Fibroblast of the aortic adventitia (primary cell): ENCODE measurements at places on chromosomes 3 and 15. TPM values are rescaled to one million over a fixed set of nuclear protein-coding genes. Genes with fewer than 3 reads are reported as not detected.

ZDHHC19 gene
- total RNA-seq, result not detected in 2 replicates

CAMK2N2 gene
- 0.09 and 0.41 TPM in 2 replicates for total RNA-seq

MAGI1 gene
- 13.0 and 30.2 TPM in 2 replicates for total RNA-seq

CCR1 gene
- 0.08 and 0.90 TPM in 2 replicates for total RNA-seq

CDHR4 gene
- 0.09 TPM in 1 of 2 replicates, not detected in the other for total RNA-seq
